ENCODE measurements at places on chromosomes 11 and 22. TPM values are rescaled to one million over a fixed set of nuclear protein-coding genes. Genes with fewer than 3 reads are reported as not detected.

The CRYBB2 gene
- total RNA-seq, result not detected

The SAA1 gene
- not detected for total RNA-seq

The APOBEC3G gene
- total RNA-seq, result 158 TPM

DNA sequence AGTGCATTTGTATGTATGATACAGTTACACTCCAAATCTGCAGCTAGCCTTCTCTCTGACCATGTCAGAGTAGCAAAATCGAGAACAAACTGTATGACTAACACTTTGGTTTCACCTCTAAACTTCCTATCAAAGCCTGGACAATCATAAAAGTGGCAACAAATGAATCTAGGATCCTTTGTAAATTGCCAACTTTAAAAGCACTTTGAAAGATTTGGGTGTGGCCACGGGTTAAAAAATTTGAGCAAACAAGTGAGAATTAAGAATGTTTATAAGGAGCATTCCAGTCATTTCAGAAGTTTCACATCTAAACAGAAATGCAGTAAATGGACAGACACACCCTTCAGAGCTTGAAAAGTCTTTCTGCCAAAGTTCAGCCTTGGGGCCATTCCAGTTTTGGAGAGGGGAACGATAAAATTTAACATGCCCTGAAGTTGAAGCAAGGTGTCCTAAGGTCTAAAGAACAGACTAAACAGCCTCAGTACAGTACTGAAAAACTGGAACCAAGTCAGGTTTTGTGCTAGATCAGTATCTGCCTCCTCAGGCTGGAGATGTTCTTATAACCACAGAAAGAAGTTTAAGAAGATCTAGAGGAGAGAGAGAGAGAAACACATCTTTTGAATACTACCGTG lies 181.9 kb upstream of the BDNF start:
- no peak overlapping the region for H3K4me3 ChIP-seq
- no peaks in the 10 kb centered on the region for H3K4me1 ChIP-seq
- H3K36me3 ChIP-seq, result no peaks in the 10 kb centered on the region
- H3K27me3 ChIP-seq, result no peaks in the 10 kb centered on the region

GRCh38 chr11:69799582-69799981 lies 19.6 kb downstream of the FGF3 start:
- no peak overlapping the region for H3K4me3 ChIP-seq
- H3K4me1 ChIP-seq, result no peaks in the 10 kb centered on the region
- no peaks in the 10 kb centered on the region for H3K27me3 ChIP-seq
- DNase-seq, result no peak
- no peak overlapping the region for H3K27ac ChIP-seq
- no peaks in the 10 kb centered on the region for H3K36me3 ChIP-seq

DNA sequence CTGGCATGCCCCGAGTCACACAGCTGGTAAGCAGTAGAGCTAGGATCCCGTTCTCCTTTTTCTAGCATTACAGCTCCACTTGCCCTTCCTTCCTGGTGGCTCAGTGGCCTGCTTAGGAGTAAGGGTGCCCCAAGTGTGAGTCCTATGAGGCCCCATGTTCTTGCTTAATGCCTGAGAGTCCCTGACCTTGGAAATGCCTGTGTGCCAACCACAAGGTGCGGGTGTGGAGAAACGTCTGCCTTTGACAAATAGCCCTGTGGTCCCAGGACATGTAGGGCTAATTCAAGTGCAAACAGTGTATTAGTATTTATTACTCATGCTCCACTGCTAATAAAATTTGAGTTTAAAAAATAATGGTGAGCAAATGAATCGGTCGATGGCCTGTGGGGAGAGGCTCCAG lies 18.4 kb downstream of the GRIK4 start:
- no peak for DNase-seq
- H3K4me1 ChIP-seq, result no peaks in the 10 kb centered on the region
- no peak overlapping the region for H3K27ac ChIP-seq

- no peaks in the 10 kb centered on the region for H3K36me3 ChIP-seq
- H3K27ac ChIP-seq, result no peak overlapping the region
- no peaks in the 10 kb centered on the region for H3K27me3 ChIP-seq
- H3K4me3 ChIP-seq, result no peak overlapping the region
These were observed 81.9 kb downstream of the LRRC32 start for GRCh38 chr11:76588455-76589325.

Data from CD8-positive, alpha-beta memory T cell (primary cell).